Stimulated activated CD8-positive, alpha-beta memory T cell treated with anti-CD3 and anti-CD28 coated beads, Interleukin-4, amount 100 ng/mL, for 4 hours (primary cell): ENCODE measurements at places on chromosomes 6 and 20.

DNA sequence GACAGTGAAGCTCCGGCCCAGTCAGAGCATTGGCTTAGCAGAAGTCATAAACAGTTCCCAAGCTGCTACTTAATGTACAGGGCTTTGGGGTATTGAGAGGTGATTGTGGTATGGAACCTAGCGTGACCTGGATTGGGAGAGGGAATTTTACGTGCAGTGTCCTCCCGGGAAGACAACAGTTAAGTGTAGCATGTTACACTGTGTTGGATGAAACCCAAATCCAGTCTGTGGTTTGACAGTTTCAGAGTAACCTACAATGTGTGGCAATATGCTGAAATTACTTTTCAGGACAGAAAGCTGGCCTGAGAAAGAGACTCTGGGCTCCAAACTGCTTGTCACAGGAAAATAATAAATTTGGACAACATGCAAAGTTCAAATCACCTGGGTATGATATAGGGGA, 28.1 kb upstream of the RALGAPA2 start:
- DNase-seq: no peak

DNA sequence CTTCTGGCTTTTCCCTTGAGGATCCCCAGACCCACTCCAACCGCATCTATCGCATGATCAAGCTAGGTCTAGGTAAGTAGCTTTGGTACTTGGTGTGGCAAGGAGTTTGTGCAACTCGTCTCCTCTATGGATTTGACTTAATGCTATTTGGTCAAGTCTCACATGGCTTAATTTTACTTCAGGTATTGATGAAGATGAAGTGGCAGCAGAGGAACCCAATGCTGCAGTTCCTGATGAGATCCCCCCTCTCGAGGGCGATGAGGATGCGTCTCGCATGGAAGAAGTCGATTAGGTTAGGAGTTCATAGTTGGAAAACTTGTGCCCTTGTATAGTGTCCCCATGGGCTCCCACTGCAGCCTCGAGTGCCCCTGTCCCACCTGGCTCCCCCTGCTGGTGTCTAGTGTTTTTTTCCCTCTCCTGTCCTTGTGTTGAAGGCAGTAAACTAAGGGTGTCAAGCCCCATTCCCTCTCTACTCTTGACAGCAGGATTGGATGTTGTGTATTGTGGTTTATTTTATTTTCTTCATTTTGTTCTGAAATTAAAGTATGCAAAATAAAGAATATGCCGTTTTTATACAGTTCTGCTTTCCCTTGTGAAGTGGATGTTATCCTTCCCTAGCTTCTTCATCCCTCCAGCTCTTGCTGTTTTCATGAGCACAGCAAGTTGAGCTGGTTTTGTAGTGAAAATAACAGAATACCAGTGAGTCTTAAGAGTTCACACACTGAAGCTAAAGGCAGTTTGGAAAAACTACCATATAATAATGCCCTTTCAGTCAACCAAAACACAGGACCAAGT, 3.8 kb downstream of the SLC35B2 start:
- DNase-seq: no peak

GRCh38 chr6:43172104-43173007, 1.3 kb downstream of the SRF start:
- peak; percentile 9 for DNase-seq

GRCh38 chr20:47198254-47198671, 158.2 kb downstream of the ZMYND8 start:
- DNase-seq: no peak

GRCh38 chr20:18263723-18264122, 24.6 kb upstream of the ZNF133 start:
- no peak for DNase-seq

GRCh38 chr20:41038878-41039404, 10.3 kb downstream of the TOP1 start:
- no peak for DNase-seq

GRCh38 chr6:149154261-149154821, 163.2 kb upstream of the TAB2 start:
- DNase-seq: no peak

DNA sequence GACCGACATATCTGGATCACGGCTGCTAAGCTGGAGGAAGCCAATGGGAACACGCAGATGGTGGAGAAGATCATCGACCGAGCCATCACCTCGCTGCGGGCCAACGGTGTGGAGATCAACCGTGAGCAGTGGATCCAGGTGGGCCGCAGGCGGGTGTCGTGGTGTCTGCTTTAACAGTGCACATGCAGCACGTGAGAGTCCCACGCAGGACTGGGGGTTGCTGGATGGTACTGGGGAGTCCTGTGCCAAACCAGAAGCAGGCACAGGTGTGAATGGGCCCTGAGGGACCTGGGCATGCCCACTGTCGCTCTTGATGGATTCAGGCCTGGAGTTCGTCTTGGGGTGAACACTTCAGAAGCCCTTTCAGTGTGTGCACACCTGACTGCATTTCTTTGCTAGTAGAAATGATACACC, 24.6 kb upstream of the C20orf204 start:
- DNase-seq: no peak

- DNase-seq: no peak
These were observed 39.3 kb upstream of the HIVEP1 start for GRCh38 chr6:11972806-11973205.

- DNase-seq: no peak
These were observed 79.9 kb downstream of the ZNF217 start for GRCh38 chr20:53513489-53514298.
